ENCODE measurements at places on chromosomes 3 and 15.

DNA sequence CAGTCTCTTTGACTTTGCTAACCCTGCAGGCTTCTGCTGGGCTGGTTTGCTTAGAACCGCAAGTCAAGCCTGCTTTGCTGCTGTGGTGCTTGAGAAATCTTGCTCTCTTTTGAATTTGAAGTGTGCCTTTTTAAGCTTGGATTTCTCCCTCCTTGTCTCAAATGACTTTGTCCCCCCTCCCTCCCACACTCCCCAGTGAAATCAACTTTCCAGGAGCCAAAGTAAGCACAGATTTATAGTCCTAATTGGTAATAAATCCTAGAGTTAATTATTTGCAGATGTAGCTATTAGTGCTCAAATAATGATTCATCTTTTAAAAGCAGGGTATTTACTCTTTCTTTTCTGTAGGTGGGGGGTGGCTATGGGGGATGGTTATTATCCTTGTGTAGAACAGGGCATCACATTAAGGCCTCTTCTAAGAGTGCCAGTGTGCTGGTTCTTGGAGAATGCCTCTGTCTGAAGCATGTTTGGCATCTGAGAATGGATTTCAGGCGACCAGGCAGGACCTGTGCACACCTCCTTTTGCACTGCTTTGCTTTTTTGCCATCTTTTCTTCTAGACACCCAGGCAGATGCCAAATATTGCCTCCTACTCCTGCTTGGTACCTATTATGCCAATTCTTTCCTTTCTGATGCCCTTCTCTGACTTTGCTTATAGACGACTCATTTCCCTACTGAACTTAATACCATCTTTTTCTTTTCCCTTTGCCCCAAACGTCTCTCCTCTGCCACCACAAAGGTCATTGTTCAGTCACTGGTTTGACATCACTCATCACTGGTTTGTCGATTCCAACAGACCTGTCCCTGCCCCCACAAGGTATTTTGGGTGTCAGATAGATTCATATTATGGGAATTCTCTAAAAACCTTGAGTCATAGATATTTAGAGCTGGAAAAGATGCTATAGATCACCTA lies 50.7 kb downstream of the CLDN11 start:
- DNase-seq, result peak; percentile 81

GRCh38 chr3:63323766-63324165 lies 45.7 kb downstream of the SYNPR start:
- no peak for DNase-seq

GRCh38 chr15:71212146-71212545 lies 96.9 kb downstream of the THSD4 start:
- peak; percentile 72 for DNase-seq

DNA sequence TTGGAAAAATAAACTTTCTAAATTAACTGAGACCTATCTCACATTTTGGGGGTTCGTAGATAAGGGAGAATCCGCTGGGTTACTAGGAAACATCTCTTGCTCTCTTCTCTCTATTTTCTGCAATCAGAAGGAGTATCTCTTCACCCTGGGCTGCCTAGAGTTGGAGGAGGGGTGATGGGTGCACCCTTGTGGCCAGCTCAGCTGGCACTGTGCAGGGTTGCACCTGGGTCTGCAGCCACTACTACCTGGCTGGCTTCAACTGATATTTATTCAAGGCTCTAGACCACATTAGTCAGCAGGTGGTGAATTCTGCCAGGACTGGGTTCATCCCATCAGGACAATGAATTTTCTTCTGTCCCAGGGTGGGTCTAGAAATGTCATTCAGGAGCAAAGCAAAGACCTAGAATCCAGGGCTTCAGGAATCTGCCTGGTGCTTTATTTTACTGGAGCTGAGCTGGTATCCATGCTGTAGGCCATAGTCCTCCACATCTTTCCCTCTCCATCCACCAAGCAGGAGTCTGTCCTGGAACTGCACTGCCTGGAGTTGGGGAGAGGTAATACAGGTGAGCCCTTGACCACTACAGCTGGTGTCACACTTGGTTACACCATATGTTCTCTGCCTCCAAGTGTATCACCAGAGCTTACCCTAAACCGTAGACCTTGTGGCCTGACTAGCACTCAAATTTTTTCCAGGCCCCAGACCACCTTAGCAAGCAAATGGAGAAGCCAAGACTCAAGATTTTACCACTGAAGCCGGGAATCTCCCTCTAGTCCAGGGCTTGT lies 14.0 kb downstream of the OR5K4 start:
- no peak for DNase-seq

- no peak for DNase-seq
These were observed 13.2 kb downstream of the MEIS2 start for GRCh38 chr15:37087131-37087588.

DNA sequence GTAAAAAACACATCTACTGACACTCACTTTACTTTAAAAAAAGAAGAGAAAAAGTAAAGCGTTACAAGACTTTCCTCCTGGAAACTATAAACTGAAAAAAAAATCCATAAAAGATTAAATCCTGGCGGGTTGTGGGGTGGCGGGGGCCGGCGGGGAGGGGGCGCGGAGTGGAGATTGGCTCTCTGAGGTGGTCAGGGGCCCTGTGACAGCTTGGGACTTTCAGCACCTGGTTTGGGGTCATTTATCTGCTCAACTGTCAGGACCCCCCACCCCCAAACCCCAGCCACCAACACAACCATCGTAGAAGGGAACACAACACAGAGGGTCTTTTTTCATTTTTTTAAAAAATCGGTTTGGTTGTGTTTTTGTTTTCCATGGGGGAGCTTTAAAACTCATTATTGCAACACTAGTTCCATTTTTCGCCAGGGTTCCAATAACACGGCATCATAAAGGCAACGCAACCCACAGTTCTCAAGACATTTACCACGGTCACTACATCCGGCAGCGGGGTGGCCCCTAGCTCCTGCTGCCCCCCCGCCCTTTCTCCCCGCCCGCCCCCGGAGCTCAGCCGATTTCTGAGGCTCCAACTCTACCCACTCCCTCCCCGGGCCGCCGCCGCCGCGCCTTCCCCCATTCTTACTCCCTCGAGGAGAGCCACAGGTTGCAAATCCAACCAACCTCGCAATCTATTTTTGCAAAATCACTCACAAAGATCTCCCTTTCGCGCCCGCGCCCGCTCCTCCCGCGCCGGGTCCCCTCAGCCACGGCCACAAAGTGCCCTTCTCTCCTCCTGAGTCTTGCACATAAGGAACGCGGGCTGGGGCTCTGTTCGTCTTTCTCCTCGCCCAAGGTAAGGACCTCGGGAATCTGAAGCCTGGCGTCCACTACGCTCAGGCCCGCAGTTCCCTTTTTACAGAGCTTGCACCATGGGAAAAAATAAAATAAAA lies 1.8 kb downstream of the BCL6 start:
- peak; percentile 47 for DNase-seq

GRCh38 chr3:169110633-169111032 lies 552.9 kb downstream of the MECOM start:
- peak; percentile 22 for DNase-seq

DNA sequence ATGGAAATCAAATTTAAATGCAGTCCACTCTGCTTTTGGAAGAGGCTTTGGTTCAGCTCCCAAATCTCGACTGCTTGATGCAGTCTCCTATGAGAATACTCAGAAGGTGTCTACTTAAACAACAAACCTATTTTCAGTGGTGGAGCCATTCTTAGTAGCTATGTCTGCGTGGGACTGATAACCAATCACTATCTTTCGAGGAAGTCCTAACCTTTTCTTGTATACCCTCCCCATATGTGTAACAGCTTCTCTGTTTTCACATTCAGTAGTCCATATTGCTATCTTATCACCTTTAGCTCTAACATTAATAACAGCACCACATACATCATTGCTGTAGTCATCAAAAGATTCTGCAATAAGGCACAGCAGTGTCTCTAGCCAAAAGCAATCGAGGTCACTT lies 333.0 kb upstream of the ATP11B start:
- no peak for DNase-seq

- DNase-seq, result no peak
These were observed 129.0 kb upstream of the LRRFIP2 start for GRCh38 chr3:37303416-37303815.

DNA sequence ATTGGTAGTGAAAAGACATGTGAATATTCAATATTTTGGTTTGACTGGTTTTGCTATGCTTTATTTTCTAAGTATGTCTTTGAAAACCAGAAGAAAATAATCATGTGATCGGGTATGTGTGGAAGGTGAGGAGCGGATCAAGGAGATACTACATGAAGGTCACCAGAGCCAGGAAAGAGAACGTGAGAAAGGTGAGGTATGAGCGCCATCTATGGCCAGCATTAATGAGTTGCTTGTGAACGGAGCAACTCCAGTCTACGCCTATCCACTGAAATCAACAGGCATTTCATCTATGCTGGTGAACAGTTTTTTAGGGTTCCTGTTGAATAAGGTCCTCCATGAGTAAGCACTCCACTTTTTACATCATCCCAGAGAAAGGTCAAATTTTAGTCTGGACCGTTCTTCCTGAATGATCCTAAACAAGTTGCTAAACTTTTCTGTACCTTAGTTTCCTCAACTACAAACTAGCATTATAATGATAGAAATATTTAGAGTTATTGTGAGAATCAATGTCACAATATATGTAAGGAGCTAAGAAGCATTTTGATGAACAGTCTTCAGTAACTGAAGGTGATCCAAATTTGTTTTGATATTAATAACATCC lies 1435.2 kb upstream of the CADM2 start:
- DNase-seq, result peak; percentile 47

GRCh38 chr3:8966150-8966819 lies 3.0 kb upstream of the RAD18 start:
- no peak for DNase-seq

- DNase-seq, result no peak
These were observed 22.9 kb downstream of the CTSH start for GRCh38 chr15:78921940-78922339.

GRCh38 chr3:66236281-66236680 lies 15.5 kb downstream of the SLC25A26 start:
- DNase-seq, result peak; percentile 36

DNA sequence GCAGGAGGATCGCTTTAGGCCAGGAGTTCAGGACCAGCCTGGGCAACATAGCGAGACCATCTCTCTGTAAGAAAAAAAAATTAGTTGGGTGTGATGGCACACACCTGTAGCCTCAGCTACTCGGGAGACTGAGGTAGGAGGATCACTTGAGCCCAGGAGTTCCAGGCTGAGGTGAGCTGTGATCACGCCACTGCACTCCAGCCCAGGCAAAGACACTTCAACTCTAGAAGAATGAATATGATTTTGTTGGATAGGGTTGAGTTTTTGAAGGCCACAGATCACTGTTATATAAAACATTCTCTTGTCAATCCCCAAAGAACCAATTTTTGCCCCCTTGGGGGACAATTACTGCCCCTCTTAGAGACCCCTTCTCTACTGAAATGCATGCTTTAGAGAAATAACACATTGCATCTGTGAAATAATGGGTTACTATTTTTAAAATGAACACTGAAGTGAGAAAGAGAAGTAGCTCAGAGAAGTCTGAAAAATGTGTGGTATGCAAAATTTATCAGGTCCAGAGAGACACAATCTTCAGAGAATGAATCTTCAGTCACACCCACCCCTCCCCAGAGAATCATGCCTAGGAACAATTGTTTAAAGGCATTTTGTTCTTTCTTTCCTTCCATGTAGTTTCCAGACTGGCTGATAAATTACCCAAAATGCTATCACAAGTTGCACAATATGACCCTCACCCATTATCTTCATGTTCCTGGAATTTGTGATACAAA lies 42.7 kb downstream of the METTL6 start:
- DNase-seq, result peak; percentile 54

GRCh38 chr15:40952301-40952900 lies 870 bp upstream of the CHAC1 start:
- no peak for DNase-seq

DNA sequence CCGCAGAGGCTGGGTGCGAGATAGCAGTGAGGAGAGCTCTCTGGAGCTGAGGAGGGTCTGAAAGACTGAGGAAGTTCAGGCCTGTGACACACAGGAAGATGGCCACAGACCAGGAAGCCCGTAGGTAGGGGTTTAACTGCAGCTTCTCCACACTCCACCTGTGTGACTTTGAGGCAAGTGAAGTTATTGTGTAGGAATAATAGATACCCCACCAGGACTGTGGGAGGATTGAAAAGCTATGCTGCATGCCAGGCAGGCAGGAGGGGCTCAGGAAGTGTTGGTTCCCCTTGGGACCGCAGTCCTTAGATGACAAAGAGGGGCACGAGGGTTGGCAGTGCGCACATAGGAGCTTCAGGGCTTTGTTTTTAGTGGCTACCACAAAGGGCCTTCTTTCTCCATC lies 50.9 kb downstream of the MAGEF1 start:
- DNase-seq, result no peak

GRCh38 chr3:71391361-71391760 lies 192.2 kb downstream of the FOXP1 start:
- no peak for DNase-seq

GRCh38 chr3:24254649-24255048 lies 240.0 kb downstream of the THRB start:
- peak; percentile 98 for DNase-seq

GRCh38 chr15:30001602-30002001 lies 81.2 kb upstream of the GOLGA8J start:
- DNase-seq, result no peak

GRCh38 chr3:157393113-157393512 lies 43.5 kb upstream of the PTX3 start:
- no peak for DNase-seq

DNA sequence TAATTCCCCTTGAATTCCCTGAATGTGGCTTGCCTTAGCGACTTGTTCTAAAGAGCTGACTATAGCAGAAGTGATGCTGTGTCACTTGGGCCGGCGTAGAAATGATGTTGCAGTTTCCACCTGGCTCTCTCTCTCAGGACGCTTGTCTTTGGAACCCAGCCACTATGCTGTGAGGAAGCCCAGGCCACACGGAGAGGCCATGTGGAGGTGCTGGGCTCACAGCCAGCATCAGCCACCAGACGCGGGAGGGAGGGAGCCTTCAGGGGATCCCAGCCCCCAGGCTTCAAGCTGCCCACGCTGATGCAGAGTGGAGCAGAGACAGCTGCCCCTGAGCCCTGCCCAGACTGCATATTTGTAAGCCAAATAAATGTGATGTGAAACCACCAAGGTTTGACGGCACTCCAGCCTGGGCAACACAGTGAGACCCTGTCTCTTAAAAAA lies 18.6 kb downstream of the RNU5B-1 start:
- peak; percentile 59 for DNase-seq

GRCh38 chr3:147943265-147943945 lies 534.2 kb downstream of the ZIC1 start:
- peak; percentile 95 for DNase-seq

DNA sequence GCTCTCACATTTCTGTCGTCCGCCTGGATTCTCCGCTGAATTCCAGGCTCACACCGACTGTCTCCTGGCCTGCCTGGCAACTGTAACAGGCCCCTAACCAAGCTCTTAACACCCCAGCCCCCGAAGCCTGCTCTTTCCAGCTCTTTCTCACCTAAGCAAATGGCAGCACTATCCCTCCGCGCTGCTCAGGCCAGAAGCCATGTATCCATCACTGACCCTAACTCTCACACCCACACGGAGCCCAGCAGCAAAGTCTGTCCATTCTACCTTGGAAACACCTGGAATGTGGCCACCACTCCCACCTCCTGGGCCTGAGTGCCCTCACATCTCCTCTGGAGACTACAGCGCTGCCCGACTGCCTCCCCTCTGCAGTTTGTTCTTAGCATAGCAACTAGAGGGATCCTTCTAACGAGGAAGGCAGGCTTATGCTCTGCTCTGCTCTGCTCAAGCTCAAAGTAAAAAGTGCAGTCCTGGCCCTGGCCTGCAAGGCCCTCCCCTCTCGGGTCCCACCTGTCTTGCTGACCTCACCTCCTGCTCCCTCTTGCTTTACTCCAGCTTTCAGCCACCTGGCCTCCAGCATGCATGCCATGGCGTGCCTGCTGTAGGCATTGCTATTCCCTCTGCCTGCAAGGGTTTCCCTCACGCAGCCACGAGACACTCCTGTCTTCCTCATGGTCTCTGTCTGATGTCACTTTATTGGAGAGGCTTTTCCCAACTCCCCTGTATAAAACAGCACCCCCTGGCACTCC lies 27.2 kb downstream of the FEM1B start:
- DNase-seq, result no peak

Data from fibroblast of skin of scalp (primary cell).